ENCODE measurements at places on chromosomes 5 and 9. TPM values are rescaled to one million over a fixed set of nuclear protein-coding genes. Genes with fewer than 3 reads are reported as not detected.
A peak's percentile ranks its signal among the peaks of the same experiment; 100 is the strongest.

The ALDOB gene
- 0.56 TPM for total RNA-seq

- peak; percentile 89 for DNase-seq
Measured at GRCh38 chr5:136087961-136088871, 44.4 kb upstream of the SMAD5 start.

The PCDHA4 gene
- total RNA-seq: not detected

The DNAH5 gene
- 0.27 TPM for total RNA-seq

- DNase-seq: no peak
Measured at GRCh38 chr9:88197781-88198340, 59.6 kb upstream of the SPATA31C2 start.
